Pancreas (tissue), 10 donors: ENCODE measurements at places on chromosomes 4 and X. TPM values are rescaled to one million over a fixed set of nuclear protein-coding genes. Genes with fewer than 3 reads are reported as not detected.

Gene FGFR3
- total RNA-seq: 46.1 TPM

Gene APLN
- total RNA-seq: 0.28 TPM

Gene TAB3
- 14.3 TPM for total RNA-seq

Gene PPP1R2C
- not detected for total RNA-seq

Gene MAGEC3
- not detected for total RNA-seq

Gene POF1B
- 17.9 TPM for total RNA-seq

Gene FATE1
- not detected for total RNA-seq

Gene MAOB
- 4.3 TPM for total RNA-seq

Gene CITED1
- 0.83 TPM for total RNA-seq

Gene IL3RA
- total RNA-seq: 0.97 TPM

Gene RASGEF1B
- 1.4 TPM for total RNA-seq

GRCh38 chrX:107626481-107626880 is 1.8 kb upstream of the PRPS1 start:
- no peak overlapping the region for H3K4me3 ChIP-seq
- H3K36me3 ChIP-seq: no peaks in the 10 kb centered on the region
- H3K27ac ChIP-seq: no peak overlapping the region
- no peaks in the 10 kb centered on the region for H3K4me1 ChIP-seq
- H3K27me3 ChIP-seq: no peaks in the 10 kb centered on the region

DNA sequence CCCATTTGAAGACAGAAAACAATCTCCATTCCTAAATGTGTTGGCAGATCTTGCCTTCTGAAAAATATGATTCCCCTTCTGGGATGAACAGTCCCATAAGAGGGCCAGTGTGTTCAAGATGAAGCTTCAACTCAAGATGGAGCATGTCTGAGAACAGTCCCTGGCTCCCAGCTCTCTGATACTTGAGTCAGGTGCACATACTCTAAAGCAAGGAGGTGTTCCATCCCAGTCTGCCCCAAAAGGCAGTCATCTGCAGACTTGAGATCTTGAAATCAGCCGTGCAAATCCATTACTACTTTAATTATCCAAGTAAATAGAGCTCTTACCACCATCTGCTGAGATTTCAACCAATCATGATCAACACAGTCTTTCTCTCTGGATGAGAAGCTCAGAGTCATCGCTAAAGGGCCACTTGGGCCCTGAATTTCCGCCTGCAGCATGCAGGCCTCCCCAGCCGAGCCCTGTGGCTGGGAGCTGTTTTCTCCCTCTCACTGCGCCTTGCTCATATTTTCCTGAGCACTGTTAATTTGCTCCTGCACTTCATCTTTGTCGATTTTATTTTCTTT is 22.2 kb downstream of the CCDC149 start:
- H3K36me3 ChIP-seq: no peaks in the 10 kb centered on the region
- H3K27ac ChIP-seq: no peak overlapping the region
- H3K27me3 ChIP-seq: no peaks in the 10 kb centered on the region
- H3K4me3 ChIP-seq: no peak overlapping the region
- H3K4me1 ChIP-seq: no peaks in the 10 kb centered on the region

GRCh38 chr4:84530871-84531270 is 31.8 kb upstream of the NKX6-1 start:
- no peak overlapping the region for H3K4me3 ChIP-seq
- no peaks in the 10 kb centered on the region for H3K27me3 ChIP-seq
- no peak overlapping the region for H3K27ac ChIP-seq
- DNase-seq: no peak
- no peaks in the 10 kb centered on the region for H3K36me3 ChIP-seq
- no peaks in the 10 kb centered on the region for H3K4me1 ChIP-seq

DNA sequence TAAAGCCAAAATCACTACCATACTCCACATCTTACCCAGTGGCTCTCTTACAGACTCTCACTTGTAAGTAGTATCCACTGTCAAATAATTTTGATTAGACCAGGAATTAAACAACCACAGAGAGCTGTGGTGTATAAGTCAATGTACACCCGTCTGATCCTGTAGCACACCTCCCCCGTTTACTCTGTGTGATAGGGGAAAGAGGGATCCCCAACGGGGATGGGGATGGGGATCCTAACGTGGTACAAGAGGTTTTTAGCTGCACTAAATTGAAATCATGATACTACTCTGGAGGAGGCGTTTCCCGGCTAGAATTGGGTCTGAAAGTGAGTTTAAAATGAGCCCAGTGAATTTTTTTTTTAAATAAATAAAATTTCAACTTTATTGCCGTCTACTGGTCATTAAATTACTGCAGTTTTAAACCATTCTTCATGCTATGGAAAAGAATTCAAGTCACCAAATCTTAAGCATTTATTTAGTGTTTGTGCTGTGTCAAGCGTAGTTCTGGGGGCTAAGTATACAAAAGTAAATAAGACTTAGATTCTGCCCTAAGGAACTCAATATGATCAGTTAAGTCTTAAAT is 76.6 kb downstream of the INTS12 start:
- H3K4me1 ChIP-seq: peaks cover 12% of the 10 kb centered on the region
- H3K4me3 ChIP-seq: no peak overlapping the region
- H3K27ac ChIP-seq: no peak overlapping the region

GRCh38 chr4:8548731-8549351 is 31.4 kb upstream of the GPR78 start:
- no peaks in the 10 kb centered on the region for H3K4me1 ChIP-seq
- H3K27me3 ChIP-seq: no peaks in the 10 kb centered on the region
- no peak overlapping the region for H3K27ac ChIP-seq
- H3K4me3 ChIP-seq: no peak overlapping the region
- DNase-seq: no peak

DNA sequence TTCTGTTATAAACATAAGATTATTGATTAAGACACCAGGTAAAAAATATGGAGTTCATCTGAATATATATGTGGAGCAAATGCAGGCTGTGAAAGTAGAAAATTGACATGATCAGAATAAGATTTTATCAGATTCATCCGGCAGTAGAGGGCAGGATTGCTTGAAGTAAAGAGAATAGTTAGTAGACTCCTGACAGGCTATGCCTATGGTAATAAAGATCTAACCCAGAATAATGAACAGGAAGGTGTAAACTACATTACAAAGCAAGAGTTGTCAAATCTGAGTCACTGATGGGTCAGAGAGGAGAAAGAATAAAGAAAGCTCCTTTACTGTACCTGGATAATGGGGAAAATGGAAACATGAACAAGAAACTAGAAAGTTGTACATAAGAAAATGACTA is 20.8 kb upstream of the TMEM184C start:
- H3K36me3 ChIP-seq: no peaks in the 10 kb centered on the region
- H3K4me3 ChIP-seq: no peak overlapping the region
- H3K27ac ChIP-seq: peak overlapping the region; percentile 3
- DNase-seq: no peak
- H3K27me3 ChIP-seq: no peaks in the 10 kb centered on the region

DNA sequence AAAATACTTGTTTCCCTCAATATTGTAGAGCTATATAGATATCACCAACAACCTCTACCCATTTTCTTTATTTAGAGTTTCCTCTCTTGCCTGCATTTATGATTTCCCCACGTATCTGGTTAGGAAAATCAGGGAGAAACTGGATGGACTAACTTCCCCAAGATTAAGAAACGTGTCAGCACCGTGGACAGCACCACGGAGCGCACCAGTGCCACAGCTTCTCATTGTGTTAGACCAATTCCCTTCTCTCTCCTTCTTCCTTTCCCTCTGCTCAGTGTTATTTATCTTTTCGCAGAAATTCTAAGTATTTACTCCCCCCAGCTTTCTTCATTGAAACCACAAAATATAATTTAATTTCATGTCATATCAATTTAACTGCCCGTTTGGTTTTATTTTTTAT is 568.6 kb upstream of the BOD1L1 start:
- no peak overlapping the region for H3K4me3 ChIP-seq
- H3K4me1 ChIP-seq: no peaks in the 10 kb centered on the region
- no peaks in the 10 kb centered on the region for H3K36me3 ChIP-seq
- DNase-seq: peak; percentile 55

GRCh38 chrX:65034668-65035445 is 58.6 kb upstream of the ZC4H2 start:
- no peaks in the 10 kb centered on the region for H3K36me3 ChIP-seq
- peak; percentile 76 for DNase-seq
- H3K27me3 ChIP-seq: no peaks in the 10 kb centered on the region

DNA sequence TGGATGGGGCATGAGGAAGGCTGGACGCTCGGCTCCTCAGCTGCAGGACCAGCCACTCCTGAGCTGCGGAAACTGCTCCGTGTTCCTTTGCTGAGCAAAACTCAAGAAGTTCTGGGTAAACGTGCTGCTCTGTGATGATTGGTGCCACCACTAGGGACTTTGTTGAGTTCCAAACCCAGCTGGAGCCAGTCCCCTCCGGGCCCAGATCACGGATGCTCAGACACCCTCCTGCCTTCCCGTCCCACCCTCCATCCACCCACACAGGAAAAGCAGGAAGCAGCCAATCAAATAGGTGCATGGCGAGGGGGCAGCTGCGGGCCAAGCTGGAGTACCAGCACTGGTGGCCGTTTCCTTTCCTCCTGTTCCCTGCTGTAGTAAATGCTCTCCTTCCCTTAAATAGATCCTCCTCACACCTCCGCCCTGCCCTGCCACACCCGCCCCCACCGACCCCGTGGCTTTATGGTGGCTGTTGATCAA is 68.0 kb downstream of the ADRA2C start:
- H3K4me1 ChIP-seq: no peaks in the 10 kb centered on the region
- H3K27ac ChIP-seq: no peak overlapping the region
- no peaks in the 10 kb centered on the region for H3K36me3 ChIP-seq
- no peak for DNase-seq
- H3K4me3 ChIP-seq: no peak overlapping the region

DNA sequence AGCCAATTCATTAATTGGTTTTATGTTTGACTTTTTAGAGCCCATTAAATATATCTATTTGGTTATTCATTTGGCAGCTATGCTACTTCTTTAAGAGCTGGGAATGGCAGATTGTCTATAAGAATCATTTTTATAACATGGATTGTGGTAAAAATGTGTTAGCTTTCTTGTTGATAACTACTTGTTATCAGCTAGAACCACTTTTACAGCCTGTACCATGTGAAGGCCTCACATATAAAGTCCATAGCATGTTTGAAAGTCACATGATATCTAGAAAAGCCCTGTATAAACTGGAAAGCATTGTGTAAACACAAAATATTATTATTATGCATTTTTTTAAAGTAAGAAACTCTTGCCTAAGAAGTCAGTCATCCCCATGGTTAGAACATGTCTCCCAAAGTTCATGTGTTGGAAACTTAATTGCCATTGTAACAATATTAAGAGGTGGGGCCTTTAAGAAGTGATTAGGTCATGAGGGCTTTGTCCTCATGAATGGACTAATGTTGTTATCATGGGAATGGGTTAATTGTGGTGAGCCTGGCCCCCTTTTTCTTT is 110.9 kb upstream of the BMP2K start:
- no peaks in the 10 kb centered on the region for H3K27me3 ChIP-seq
- H3K4me1 ChIP-seq: peaks cover 3% of the 10 kb centered on the region
- H3K36me3 ChIP-seq: no peaks in the 10 kb centered on the region
- no peak overlapping the region for H3K4me3 ChIP-seq
- H3K27ac ChIP-seq: no peak overlapping the region

GRCh38 chr4:114875630-114876029 is 237.8 kb downstream of the NDST4 start:
- H3K4me1 ChIP-seq: no peaks in the 10 kb centered on the region
- no peaks in the 10 kb centered on the region for H3K36me3 ChIP-seq
- H3K4me3 ChIP-seq: no peak overlapping the region
- no peak for DNase-seq
- H3K27me3 ChIP-seq: no peaks in the 10 kb centered on the region
- H3K27ac ChIP-seq: no peak overlapping the region

DNA sequence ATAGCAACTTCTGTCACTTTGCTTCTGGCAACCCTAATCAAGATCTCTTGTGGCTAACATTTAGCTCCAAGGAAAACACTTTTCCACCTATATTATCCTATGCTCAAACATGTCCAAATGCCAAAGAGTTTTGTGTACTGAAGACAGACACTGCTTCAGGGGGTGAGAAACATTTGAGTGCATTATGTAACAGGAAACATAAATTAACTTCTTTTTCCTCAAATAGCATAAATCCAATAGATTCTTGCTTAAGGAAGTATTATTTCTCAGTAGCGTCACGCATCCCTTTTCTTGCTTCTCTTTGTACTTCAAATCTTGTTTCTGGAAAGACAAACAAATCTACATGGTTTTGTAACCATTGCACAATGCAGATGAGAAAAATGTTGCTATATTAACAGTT is 839.1 kb downstream of the GLUD2 start:
- no peak overlapping the region for H3K27ac ChIP-seq
- H3K27me3 ChIP-seq: no peaks in the 10 kb centered on the region
- H3K36me3 ChIP-seq: no peaks in the 10 kb centered on the region
- no peak overlapping the region for H3K4me3 ChIP-seq

- H3K27ac ChIP-seq: no peak overlapping the region
- no peaks in the 10 kb centered on the region for H3K4me1 ChIP-seq
- no peak overlapping the region for H3K4me3 ChIP-seq
- H3K27me3 ChIP-seq: no peaks in the 10 kb centered on the region
Observed at GRCh38 chr4:16705341-16705740, 193.1 kb downstream of the LDB2 start.

DNA sequence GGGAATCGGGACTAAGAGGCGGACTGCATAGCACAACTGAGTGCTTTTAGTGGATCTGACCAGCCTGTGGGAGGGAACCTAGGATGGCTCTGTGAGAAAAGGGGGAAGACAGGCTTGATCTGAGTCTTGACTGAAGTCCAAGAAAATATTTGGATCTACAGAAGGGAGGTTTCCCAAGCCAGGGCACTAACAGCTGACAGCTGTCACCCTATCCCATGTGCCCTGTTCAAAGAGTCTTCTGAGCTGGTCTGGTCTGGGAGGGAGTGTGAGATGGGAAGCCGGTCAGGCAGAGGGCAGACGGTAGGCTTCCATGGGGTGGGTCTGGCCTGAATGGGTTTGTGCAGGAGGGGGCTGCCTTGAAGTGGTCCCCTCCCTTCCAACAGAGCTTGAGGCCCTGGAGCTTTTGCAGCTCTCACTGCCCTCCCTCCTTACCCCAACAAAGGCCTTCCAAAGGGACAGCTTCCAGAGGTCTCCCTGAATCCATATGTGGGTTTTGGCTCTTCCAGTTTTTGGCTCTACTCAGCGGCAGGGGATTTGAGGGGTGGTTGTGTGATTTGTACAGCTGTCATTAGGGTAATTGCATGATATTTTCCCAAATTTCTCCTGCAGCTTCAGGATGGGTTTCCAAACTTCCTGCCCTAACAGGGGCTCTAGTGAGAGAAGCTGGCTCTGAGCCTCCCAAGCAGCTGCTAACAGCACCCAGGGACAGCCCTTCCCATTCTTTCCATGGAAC is 643.7 kb downstream of the BCOR start:
- H3K36me3 ChIP-seq: no peaks in the 10 kb centered on the region
- no peak overlapping the region for H3K4me3 ChIP-seq
- DNase-seq: no peak
- H3K27me3 ChIP-seq: peaks cover 6% of the 10 kb centered on the region
- H3K27ac ChIP-seq: no peak overlapping the region
- no peaks in the 10 kb centered on the region for H3K4me1 ChIP-seq
